Type B pancreatic cell (in vitro differentiated cells): ENCODE measurements at places on chromosomes 2 and 18. TPM values are rescaled to one million over a fixed set of nuclear protein-coding genes. Genes with fewer than 3 reads are reported as not detected.

- no peak overlapping the region for H3K4me3 ChIP-seq
- H3K27ac ChIP-seq = no peak overlapping the region
- no peaks in the 10 kb centered on the region for H3K27me3 ChIP-seq
Measured at GRCh38 chr2:96756788-96757476, 3.8 kb upstream of the CNNM4 start.

- H3K27me3 ChIP-seq = peaks cover 5% of the 10 kb centered on the region
- peaks cover 6% of the 10 kb centered on the region for H3K36me3 ChIP-seq
- peaks cover 7% of the 10 kb centered on the region for H3K4me1 ChIP-seq
- no peak for DNase-seq
Measured at GRCh38 chr18:36389811-36390581, 92.5 kb downstream of the FHOD3 start.

CAPG gene
- total RNA-seq = 61.1 and 195 TPM in 2 replicates

GAREM1 gene
- total RNA-seq = 17.8 and 20.7 TPM in 2 replicates

PPP1R1C gene
- 1.4 and 7.4 TPM in 2 replicates for total RNA-seq

- peaks cover 4% of the 10 kb centered on the region for H3K4me1 ChIP-seq
- H3K27me3 ChIP-seq = no peaks in the 10 kb centered on the region
- H3K4me3 ChIP-seq = no peak overlapping the region
Measured at GRCh38 chr2:233161730-233162129, 89.7 kb upstream of the ATG16L1 start.

MAL gene
- 205 and 250 TPM in 2 replicates for total RNA-seq

MYOM1 gene
- 2.0 TPM in 2 replicates for total RNA-seq
